Uterus (tissue), 4 donors: ENCODE measurements at places on chromosomes 11 and 22. TPM values are rescaled to one million over a fixed set of nuclear protein-coding genes. Genes with fewer than 3 reads are reported as not detected.
A peak's percentile ranks its signal among the peaks of the same experiment; 100 is the strongest.

- no peak for DNase-seq
- peaks cover 8% of the 10 kb centered on the region for H3K4me1 ChIP-seq
- no peaks in the 10 kb centered on the region for H3K27me3 ChIP-seq
- peak overlapping the region; percentile 24 for H3K4me3 ChIP-seq
- peak overlapping the region; percentile 62 for H3K27ac ChIP-seq
Measured at GRCh38 chr22:21641417-21641788, 699 bp upstream of the SDF2L1 start.

GRCh38 chr11:84524422-84525051 lies 1102.6 kb downstream of the DLG2 start:
- no peaks in the 10 kb centered on the region for H3K27me3 ChIP-seq
- no peak for DNase-seq
- no peak overlapping the region for H3K27ac ChIP-seq
- no peaks in the 10 kb centered on the region for H3K36me3 ChIP-seq
- H3K4me1 ChIP-seq = no peaks in the 10 kb centered on the region

The OR52B2 gene
- not detected for total RNA-seq

The ROM1 gene
- total RNA-seq = not detected

- peak overlapping the region; percentile 50 for H3K4me3 ChIP-seq
- no peak for DNase-seq
- H3K27ac ChIP-seq = peak overlapping the region; percentile 56
Measured at GRCh38 chr22:37808294-37808657, 542 bp downstream of the GCAT start.

DNA sequence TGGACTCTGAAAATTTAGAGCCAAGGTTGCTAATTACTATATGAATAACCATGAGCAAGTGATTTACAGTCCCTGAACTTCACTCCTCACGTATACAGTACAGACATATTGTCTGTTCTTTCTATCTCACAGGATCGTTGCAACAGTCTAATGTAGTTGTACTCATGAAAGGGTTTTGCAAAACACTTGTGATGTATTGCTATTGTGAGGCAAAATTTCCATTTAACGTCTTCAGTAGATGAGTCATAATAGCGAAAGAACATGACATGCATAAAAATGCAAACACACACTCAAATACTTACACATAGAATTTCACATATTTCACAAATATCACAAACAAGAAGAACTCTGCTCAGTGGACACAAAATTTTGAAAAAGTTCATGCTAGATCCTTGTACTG lies 134.6 kb upstream of the TRPC6 start:
- H3K4me3 ChIP-seq = no peak overlapping the region
- H3K4me1 ChIP-seq = no peaks in the 10 kb centered on the region
- no peaks in the 10 kb centered on the region for H3K27me3 ChIP-seq
- H3K27ac ChIP-seq = no peak overlapping the region

DNA sequence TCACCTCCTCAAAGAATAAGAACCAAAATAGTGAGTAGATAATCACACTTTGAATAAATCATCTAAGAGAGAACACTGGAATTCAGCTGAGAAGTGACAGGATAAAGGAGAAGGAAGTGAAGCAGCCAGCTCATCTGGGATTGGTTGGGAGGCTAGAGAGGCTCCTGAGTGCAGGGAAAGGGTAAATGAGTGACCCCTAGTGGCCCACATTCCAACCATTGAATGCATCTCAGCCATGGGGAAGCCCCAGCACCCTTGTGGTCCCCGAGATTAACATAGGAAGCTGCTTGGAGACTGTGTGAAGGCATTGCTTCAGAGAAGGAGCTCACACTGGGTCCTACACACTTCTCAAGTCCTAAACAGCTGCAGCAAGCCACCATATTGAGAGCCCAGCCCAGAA lies 82.3 kb downstream of the JRKL start:
- H3K27me3 ChIP-seq = no peaks in the 10 kb centered on the region
- no peaks in the 10 kb centered on the region for H3K4me1 ChIP-seq
- H3K36me3 ChIP-seq = no peaks in the 10 kb centered on the region
- no peak overlapping the region for H3K27ac ChIP-seq
- no peak for DNase-seq

The CCDC73 gene
- total RNA-seq = not detected

- no peak overlapping the region for H3K4me3 ChIP-seq
- DNase-seq = no peak
- H3K27me3 ChIP-seq = no peaks in the 10 kb centered on the region
- H3K36me3 ChIP-seq = no peaks in the 10 kb centered on the region
- no peaks in the 10 kb centered on the region for H3K4me1 ChIP-seq
- no peak overlapping the region for H3K27ac ChIP-seq
Measured at GRCh38 chr11:106624377-106624776, 393.9 kb downstream of the GUCY1A2 start.

The RAD9A gene
- 2.6 TPM for total RNA-seq

GRCh38 chr22:34004058-34004457 lies 83.8 kb upstream of the LARGE1 start:
- H3K27ac ChIP-seq = no peak overlapping the region
- DNase-seq = no peak
- H3K36me3 ChIP-seq = no peaks in the 10 kb centered on the region
- H3K27me3 ChIP-seq = no peaks in the 10 kb centered on the region
- H3K4me3 ChIP-seq = no peak overlapping the region
- no peaks in the 10 kb centered on the region for H3K4me1 ChIP-seq

The KLHL35 gene
- total RNA-seq = not detected

DNA sequence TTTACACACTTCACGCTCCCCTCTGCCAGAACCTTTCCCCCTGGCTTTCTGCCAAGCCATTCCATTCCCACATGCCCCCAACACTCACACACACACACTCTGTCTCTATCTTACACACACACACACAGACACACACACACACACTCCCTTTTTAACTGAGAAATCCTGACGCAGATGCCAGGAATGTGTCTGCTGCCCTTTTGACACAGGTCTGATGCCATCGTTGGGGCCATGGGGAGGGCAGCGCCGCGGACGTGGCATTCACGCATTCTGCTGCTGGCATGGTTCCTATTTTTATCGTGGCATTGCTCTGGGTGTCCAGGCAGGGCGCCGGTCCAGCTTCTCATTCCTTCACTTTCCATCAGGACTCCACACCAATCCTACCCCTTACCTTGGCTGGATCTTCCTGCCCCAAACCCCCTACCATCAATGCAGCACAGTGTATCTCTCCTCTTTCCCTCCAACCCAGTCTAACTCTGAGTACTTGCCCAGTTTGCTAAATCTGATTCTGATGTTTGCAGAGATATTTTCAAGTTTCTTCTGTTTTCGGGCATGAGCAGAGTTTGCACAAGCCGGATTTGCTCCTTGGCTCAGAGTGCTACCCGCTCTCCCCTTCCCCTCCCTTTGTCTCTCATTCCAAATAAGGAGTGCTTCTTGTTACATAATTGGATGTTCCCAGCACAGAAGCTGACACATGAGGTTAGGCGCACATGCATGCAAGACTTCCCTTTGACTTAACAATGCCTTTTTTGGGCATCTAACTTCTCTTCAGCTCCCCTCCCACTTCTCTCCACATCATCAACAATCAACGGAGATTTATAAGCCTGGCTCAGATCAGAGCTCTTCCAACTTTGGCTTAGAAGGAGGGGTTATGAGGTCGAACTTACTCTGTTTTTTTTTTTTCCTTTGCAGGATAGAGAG lies 18.8 kb downstream of the SNX19 start:
- no peaks in the 10 kb centered on the region for H3K27me3 ChIP-seq
- peaks cover 8% of the 10 kb centered on the region for H3K4me1 ChIP-seq
- no peaks in the 10 kb centered on the region for H3K36me3 ChIP-seq
- peak overlapping the region; percentile 92 for H3K27ac ChIP-seq
- peak overlapping the region; percentile 6 for H3K4me3 ChIP-seq
- peak; percentile 81 for DNase-seq

GRCh38 chr11:131146827-131147490 lies 223.5 kb upstream of the NTM start:
- H3K4me1 ChIP-seq = no peaks in the 10 kb centered on the region
- DNase-seq = no peak
- H3K36me3 ChIP-seq = no peaks in the 10 kb centered on the region
- H3K27ac ChIP-seq = no peak overlapping the region
- no peak overlapping the region for H3K4me3 ChIP-seq

GRCh38 chr11:86941077-86941870 lies 13.9 kb downstream of the FZD4 start:
- H3K4me1 ChIP-seq = peaks cover 13% of the 10 kb centered on the region
- peak overlapping the region; percentile 81 for H3K27ac ChIP-seq
- no peaks in the 10 kb centered on the region for H3K27me3 ChIP-seq
- no peak overlapping the region for H3K4me3 ChIP-seq

The PLAAT3 gene
- total RNA-seq = 11.0 TPM

DNA sequence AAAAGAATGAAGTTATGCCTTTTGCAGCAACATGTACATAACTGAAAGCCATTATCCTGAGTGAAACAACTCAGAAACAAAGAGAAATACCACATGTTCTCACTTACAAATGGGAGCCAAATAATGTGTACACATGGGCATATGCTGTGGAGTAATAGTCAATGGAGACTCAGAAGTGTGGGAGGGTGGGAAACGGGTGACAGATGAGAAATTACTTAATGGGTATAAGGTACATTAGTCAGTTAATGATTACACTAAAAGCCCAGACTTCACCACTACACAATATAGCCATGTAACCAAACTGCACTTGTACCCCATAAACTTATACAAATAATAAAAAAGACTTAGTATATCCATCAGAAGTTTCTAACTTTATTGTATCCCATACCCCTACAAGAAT lies 674.1 kb upstream of the ARHGAP42 start:
- H3K27me3 ChIP-seq = no peaks in the 10 kb centered on the region
- DNase-seq = no peak
- no peaks in the 10 kb centered on the region for H3K4me1 ChIP-seq
- no peak overlapping the region for H3K27ac ChIP-seq
- no peak overlapping the region for H3K4me3 ChIP-seq

DNA sequence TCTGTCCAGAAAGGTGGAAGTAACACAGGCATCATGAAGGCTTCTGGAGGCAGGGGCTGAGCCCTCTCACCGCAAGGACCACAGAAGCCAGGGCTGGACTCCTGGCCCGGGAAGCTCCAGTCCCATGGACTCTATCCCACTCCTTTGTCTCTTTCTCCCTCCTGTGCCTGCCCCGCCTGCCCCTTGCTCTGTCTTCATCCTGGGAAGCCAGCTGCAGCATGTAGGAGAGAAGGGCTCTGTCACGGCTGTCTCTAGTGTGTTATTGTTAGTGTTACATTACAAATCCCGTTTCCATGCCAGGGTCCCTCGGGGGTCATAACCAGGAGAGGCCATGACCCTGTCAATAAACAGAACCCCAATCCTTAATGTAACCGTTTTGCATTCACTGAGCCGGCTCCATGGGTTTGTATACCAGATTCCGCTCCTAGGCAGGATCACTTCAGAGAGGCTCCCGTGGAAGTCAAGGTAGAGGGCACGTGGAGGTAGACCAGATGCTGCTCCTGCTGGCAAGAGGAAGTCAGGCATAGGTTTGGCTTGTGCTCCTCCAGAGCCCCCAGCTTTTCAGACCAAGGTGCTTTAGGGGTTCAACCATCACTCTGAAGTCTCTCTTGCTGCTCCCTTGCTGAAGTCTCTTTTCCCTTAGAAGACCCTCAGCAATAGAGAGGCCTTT lies 293.2 kb downstream of the ETS1 start:
- H3K27me3 ChIP-seq = no peaks in the 10 kb centered on the region
- no peak for DNase-seq
- no peaks in the 10 kb centered on the region for H3K36me3 ChIP-seq
- H3K4me1 ChIP-seq = no peaks in the 10 kb centered on the region

GRCh38 chr11:92302770-92303169 lies 78.2 kb downstream of the FAT3 start:
- no peak overlapping the region for H3K27ac ChIP-seq
- no peak for DNase-seq
- no peaks in the 10 kb centered on the region for H3K36me3 ChIP-seq
- H3K4me3 ChIP-seq = no peak overlapping the region
- H3K27me3 ChIP-seq = no peaks in the 10 kb centered on the region

- no peak for DNase-seq
- H3K27me3 ChIP-seq = no peaks in the 10 kb centered on the region
- no peaks in the 10 kb centered on the region for H3K36me3 ChIP-seq
Measured at GRCh38 chr11:67504005-67504949, 886 bp downstream of the PITPNM1 start.

DNA sequence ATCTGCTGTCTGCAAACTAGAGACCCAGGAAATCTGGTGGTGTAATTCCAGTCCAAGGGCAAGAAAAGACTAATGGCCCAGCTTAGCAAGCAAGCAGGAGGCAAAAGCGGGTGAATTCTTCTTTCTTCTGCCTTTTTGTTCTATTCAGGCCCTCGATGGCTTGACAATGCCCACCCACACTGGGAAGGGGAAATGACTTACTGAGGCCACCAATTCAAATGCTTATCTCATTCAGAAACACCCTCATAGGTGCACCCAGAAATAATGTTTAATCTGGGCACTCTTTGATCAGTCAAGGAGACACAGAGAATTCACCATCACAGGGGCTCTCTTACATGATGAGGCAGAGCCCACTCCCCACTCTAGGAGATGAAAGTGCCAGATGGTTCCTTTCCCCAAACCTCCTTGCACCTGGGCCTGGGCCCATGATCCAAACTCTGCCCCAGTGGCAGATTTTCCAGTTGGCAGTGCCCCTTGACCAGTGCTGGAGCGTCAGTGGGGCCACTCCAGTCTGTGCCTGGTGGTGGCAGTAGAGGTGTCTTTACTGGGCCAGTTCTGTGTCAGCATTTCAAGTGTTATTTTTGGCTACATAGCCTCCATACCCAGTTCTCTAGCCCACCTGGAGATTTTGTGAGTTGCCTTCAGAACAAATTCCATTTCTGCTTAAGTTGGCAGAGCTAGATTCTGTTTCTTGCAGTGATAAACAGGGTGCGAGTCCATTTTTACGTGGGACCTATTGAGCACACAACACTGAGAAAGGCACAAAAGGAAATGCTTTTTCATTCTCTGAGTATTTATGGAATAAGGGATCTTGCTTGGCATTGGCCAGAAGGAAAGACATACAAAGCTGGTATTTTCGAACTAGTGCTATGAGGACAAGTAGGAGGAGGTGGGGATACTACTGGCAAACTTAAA lies 7.5 kb downstream of the ELMOD1 start:
- no peak for DNase-seq
- no peaks in the 10 kb centered on the region for H3K4me1 ChIP-seq
- no peak overlapping the region for H3K4me3 ChIP-seq
- no peaks in the 10 kb centered on the region for H3K27me3 ChIP-seq

- H3K27me3 ChIP-seq = no peaks in the 10 kb centered on the region
- H3K4me3 ChIP-seq = no peak overlapping the region
- no peaks in the 10 kb centered on the region for H3K36me3 ChIP-seq
- H3K4me1 ChIP-seq = no peaks in the 10 kb centered on the region
Measured at GRCh38 chr11:19435306-19435989, 194.7 kb upstream of the E2F8 start.

- H3K4me3 ChIP-seq = peak overlapping the region; percentile 99
- H3K27me3 ChIP-seq = peaks cover 12% of the 10 kb centered on the region
- H3K27ac ChIP-seq = peak overlapping the region; percentile 85
- no peaks in the 10 kb centered on the region for H3K36me3 ChIP-seq
Measured at GRCh38 chr11:45918331-45918941, 759 bp upstream of the PEX16 start.

DNA sequence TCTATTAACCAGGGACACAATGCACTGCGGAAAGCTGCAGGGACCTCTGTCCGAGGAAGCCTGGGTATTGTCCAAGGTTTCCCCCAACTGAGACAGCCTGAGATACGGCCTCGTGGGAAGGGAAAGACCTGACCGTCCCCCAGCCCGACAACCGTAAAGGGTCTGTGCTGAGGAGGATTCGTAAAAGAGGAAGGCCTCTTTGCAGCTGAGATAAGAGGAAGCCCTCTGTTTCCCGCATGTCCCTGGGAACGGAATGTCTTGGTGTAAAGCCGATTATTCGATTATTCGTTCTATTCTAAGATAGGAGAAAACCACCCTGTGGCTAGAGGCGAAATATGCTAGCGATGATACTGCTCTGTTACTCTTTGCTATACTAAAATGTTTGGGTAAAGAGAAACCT lies 5.2 kb downstream of the BET1L start:
- peak; percentile 8 for DNase-seq
- no peak overlapping the region for H3K4me3 ChIP-seq
- peaks cover 5% of the 10 kb centered on the region for H3K4me1 ChIP-seq
- H3K27ac ChIP-seq = no peak overlapping the region
- no peaks in the 10 kb centered on the region for H3K36me3 ChIP-seq

The CHRNA10 gene
- 2.2 TPM for total RNA-seq

The LRRC56 gene
- 1.7 TPM for total RNA-seq

The APOA4 gene
- not detected for total RNA-seq
